ENCODE measurements at places on chromosomes 5 and 9.

GRCh38 chr9:77486968-77487367 lies 161.2 kb downstream of the GNA14 start:
- no peak for DNase-seq

GRCh38 chr9:121277518-121278295 lies 9.7 kb downstream of the GSN start:
- peak; percentile 65 for DNase-seq

DNA sequence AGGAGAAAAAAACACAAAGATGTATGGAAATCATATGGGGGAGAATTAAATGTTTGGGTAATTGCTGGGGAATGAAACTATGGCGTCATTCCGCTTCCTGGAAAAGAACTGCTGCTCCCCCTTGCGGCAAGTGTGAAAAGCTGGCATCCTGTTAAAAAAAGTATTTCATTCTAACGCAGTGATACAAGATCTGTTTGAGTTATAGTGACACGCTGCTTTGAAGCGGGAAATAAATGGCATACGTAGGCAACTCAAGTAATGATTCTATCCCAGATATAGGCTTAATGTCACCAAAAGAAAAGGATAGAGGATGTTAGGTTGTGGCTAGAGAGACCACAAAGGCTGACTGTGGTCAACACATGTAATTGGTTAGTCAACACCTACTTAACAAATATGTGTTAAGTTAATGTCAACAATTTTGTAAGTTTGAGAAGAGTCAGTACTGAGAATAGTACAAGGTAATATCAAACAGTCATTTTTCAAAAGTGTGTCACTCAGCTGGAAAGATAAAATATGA lies 70.2 kb upstream of the ALDH1A1 start:
- DNase-seq: peak; percentile 23

DNA sequence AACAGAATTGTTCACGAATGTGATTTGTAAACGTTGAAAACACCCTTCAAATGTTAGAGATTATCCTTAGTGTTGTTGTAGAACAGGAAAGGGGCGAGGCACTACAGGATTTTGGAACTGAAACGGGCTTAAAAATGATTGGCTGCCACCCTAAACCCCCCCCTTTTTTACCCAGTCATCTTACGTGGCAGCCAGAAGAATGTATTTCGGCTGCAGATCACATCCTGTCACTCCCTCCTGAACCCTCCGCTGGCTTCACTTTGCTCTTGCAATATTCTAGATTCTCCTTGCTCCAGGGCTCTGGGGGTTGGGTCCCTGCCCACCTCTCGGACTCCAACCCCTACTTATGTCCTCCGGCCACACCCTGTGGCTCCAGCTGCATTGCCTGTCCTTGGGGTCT lies 13.9 kb upstream of the UNC5A start:
- no peak for DNase-seq

- DNase-seq: no peak
Measured at GRCh38 chr5:107651325-107651724, 19.4 kb downstream of the EFNA5 start.

GRCh38 chr5:141208478-141208877 lies at the start of gene PCDHB12:
Gene PCDHB12, plus strand, starts transcription at chr5:141208719. Its CDS starts 189 bp downstream, at chr5:141208908.
- DNase-seq: peak; percentile 15

GRCh38 chr9:71352837-71353236 lies 231.4 kb upstream of the TRPM3 start:
- no peak for DNase-seq

GRCh38 chr5:147560718-147561331 lies 51.0 kb upstream of the DPYSL3 start:
- DNase-seq: peak; percentile 90

DNA sequence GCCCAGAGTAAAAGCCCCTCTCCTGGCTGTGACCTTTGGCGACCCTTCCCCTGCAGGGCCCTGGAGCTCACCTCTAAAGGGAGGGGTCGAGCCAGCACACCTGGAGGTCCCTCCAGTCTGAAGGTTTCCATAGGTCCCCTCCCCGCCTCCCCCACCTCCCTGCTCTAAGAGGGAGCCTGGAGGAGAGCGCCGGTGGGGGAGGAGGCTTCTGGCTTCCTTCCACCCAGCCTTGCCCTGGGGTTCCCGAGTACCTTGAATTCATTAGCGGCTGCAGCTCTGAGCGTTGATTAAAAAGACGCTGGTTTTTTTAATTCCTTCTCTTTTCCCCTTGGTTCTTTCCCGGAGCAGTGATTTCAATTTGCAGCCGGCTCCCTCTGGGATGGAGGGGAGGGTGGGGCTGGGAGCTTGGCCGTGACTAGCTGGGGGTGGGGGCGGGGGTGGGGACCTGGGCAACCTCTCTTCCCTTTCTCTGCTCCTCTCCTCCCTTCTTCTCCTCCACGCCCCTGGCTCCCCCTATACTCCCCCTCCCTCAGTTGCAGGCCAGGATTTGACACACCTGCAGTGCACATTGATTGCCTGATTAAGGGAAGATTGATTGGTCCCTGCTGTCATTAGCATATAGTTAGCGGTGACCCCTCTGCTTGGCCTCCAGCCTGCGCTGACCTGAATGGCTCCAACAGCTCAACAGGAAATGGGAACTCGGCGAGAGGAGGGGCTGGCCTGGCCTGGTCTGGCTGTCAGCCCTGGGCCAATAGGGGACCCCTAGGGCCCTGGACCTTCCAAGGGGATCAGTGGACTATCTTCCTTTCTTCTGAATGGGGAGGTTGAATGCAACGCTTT lies 67.5 kb upstream of the RAPGEF1 start:
- DNase-seq: no peak

DNA sequence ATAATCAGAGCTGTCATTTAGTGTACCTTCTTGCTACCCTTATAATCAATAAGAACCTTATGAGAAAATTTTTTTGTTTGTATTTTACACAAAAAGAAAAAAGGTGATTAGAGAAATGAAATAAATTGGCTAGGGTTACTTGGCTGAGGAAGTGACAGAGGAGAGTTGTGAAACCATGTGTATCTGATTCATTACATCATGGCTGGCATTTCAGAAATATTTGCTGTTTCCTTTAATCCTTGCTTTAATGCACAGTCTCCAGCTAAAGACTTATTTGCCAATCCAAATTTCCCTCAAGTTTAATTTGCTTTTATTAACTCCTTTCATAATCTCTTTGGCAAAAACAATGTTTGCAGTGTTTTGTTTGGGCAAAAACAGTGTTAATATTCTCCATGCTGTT lies 543.1 kb downstream of the KIF4B start:
- DNase-seq: no peak

- DNase-seq: no peak
Measured at GRCh38 chr5:128349044-128349858, 188.8 kb downstream of the FBN2 start.

GRCh38 chr5:67639976-67640375 lies 443.4 kb upstream of the CD180 start:
- DNase-seq: no peak

GRCh38 chr9:130483371-130483971 lies 38.7 kb downstream of the ASS1 start:
- no peak for DNase-seq

DNA sequence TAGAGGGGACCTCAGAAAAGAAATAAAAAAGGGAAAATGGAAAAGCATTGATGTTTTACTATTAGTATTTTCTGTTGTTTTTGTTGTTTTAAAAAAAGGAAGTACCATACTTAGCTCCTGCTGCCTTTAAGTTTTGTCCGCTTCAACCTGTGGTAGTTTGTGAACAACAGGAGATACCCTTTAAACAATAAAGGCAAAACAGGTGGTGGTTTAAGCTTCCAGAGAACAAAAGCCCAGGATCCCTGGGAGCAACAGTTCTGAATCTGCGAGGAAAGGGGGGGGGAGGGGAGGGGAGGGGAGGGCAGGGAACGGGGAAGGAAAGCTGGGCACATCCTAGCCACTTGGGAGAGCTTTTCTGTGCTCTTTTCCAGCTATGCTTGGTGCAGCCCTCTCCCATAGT lies 2.1 kb upstream of the PSIP1 start:
- no peak for DNase-seq

DNA sequence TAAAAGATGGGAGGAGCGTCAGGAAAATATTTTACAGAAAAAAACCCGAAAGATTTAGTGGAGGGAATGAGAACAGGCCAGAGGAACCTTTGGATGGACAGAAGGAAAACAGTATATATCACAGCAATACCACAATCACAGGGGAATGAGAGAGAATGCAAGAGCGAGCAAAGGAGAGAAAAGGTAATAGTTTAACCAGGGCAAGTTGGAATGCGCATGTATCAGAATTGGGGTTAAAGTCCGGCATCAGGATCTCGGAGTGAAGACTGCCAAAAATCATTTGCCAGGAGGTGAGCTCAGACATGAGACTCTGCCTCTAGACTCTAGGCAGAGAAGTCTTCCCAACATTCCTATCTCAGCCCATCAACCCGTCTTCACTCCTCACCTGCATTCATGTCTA lies 36.8 kb downstream of the PCDHGC5 start:
- DNase-seq: no peak

DNA sequence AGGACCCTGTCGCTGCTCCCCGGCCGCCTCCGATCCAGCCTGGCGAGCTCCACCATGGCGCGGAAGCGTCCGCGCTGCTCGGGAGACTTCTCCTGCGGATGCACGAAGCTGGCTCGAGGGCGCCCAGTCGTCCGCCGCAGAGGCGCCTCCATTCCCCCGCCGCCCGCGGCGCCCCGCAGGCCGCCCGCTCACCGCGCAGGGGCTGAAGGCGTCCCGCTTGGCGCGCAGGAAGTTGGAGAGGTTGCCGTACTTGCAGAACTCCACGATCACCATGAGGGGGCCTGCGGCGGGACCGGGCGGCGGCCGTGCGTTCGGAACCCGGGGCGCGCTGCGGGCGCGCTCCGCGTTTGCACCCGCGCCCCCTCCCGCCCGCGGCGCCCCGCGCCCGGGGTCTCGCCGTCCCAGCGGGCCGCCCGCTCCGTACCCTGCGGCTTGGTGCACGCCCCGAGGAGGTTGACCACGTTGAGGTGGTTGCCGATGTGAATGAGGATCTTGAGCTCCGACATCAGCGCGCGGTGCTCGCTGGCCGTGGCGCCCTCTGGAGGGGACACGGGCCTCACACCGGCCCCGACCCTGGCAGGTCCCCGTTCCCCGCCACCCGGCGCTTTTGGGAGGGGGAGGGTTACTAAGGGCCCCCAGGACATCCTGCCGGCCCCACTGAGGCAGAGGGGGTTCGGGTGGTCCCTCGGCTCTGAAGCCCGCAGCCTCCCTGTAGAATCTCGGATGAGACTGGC lies 27.7 kb upstream of the SCGB3A1 start:
- DNase-seq: no peak

GRCh38 chr9:35729700-35730485 lies 2.1 kb downstream of the TLN1 start:
- DNase-seq: peak; percentile 68

GRCh38 chr5:39566891-39567290 lies 142.1 kb upstream of the DAB2 start:
- no peak for DNase-seq

DNA sequence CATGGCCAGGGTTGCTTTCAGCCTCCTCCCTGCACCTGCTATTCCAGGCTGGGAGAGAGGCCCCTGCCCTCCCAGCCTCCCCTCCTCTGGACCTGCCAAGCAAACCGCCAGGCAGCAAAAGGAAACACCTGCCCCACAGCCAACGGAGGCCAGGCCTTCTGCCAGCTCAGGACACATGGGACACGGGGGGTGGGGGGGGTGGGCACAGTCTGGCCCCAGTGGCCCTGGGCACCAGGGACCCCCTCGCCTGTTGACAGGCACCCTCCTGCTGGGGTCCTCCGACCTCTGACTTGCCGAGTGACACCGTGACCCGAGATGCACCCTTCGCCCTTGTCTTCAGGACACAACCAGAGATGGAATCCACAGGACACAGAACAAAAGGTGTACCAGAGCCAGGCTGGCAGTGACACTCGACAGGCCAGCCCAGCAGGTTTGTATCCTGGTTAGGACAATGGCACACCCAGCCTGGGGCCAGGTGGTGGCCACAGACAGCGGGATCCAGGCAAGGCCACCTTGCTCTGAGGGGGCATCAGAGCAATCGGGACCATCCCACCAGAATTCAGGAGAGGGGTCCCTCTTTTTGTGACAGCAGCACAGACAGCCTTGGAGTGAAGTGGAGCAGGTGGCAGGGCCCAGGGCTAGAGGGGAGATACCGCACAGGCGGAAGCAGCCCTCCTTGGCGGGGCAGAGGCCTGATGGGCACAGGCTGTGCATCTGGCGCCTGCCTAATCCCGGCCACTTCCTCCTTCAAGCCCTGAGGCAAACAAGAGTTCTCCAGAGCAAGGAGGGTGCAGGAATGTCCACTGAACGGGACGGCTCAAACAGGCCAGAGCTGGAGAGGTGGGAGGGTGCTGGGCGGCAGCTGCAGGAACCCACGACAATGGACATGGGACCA lies 1.3 kb upstream of the TMEM210 start:
- no peak for DNase-seq

GRCh38 chr5:2113348-2114131 lies 230.8 kb upstream of the IRX4 start:
- DNase-seq: no peak

- DNase-seq: no peak
Measured at GRCh38 chr9:133056533-133056932, 5.2 kb upstream of the CEL start.
